ENCODE measurements at places on chromosomes 5 and 9. TPM values are rescaled to one million over a fixed set of nuclear protein-coding genes. Genes with fewer than 3 reads are reported as not detected.

Gene PRLR
- 9.7 TPM for total RNA-seq

Gene KCNV2
- total RNA-seq: not detected

Gene PTGS1
- 98.8 TPM for total RNA-seq

Gene TDRD7
- total RNA-seq: 9.8 TPM

Gene MARCOL
- total RNA-seq: not detected

Gene PGM5
- 206 TPM for total RNA-seq

Gene TOPORS
- 39.0 TPM for total RNA-seq

Gene CDKN2A
- total RNA-seq: 0.85 TPM
